ENCODE measurements at places on chromosomes 16 and 17. TPM values are rescaled to one million over a fixed set of nuclear protein-coding genes. Genes with fewer than 3 reads are reported as not detected.

CD300LF gene
- not detected for total RNA-seq

ARSG gene
- total RNA-seq, result 10.4 TPM

CD300E gene
- not detected for total RNA-seq

MPP3 gene
- total RNA-seq, result not detected

CCL7 gene
- total RNA-seq, result not detected

CALB2 gene
- not detected for total RNA-seq

KRT40 gene
- not detected for total RNA-seq

DNAAF8 gene
- 0.23 TPM for total RNA-seq

PNPO gene
- 32.8 TPM for total RNA-seq

RGS9 gene
- total RNA-seq, result 3.5 TPM

NAE1 gene
- total RNA-seq, result 70.7 TPM

CA4 gene
- total RNA-seq, result not detected

KCTD2 gene
- total RNA-seq, result 20.4 TPM

CFAP97D1 gene
- total RNA-seq, result not detected

KRTAP4-4 gene
- not detected for total RNA-seq

TRIM25 gene
- 141 TPM for total RNA-seq

ZSCAN10 gene
- total RNA-seq, result 0.37 TPM

ALOX12B gene
- total RNA-seq, result 0.65 TPM

KRT20 gene
- total RNA-seq, result not detected

SPATA32 gene
- total RNA-seq, result 0.65 TPM

KCNG4 gene
- total RNA-seq, result not detected

RPGRIP1L gene
- total RNA-seq, result 5.5 TPM

APOBR gene
- 26.1 TPM for total RNA-seq

ASB16 gene
- total RNA-seq, result 0.19 TPM

KRTAP9-2 gene
- total RNA-seq, result not detected

SMPD3 gene
- total RNA-seq, result 16.9 TPM

SERPINF2 gene
- 0.33 TPM for total RNA-seq

WDR59 gene
- total RNA-seq, result 80.5 TPM

LPO gene
- total RNA-seq, result not detected

KCTD19 gene
- total RNA-seq, result 1.6 TPM

SLC16A6 gene
- 5.8 TPM for total RNA-seq

OR3A3 gene
- total RNA-seq, result not detected

BCAR1 gene
- total RNA-seq, result not detected

RNF222 gene
- total RNA-seq, result 0.30 TPM

C1QL1 gene
- not detected for total RNA-seq

KRTAP4-6 gene
- not detected for total RNA-seq

REXO5 gene
- total RNA-seq, result 13.7 TPM

CCL13 gene
- not detected for total RNA-seq

HBA1 gene
- not detected for total RNA-seq

TPSAB1 gene
- total RNA-seq, result not detected

ZDHHC1 gene
- total RNA-seq, result 0.40 TPM

VTN gene
- not detected for total RNA-seq

Data from activated naive CD8-positive, alpha-beta T cell treated with anti-CD3 and anti-CD28 coated beads, Interleukin-2, amount 10 ng/mL, durations not matched to agents 7 days and 5 days (primary cell).